SIG-M5 (cell line): ENCODE measurements at places on chromosomes 4 and X.

DNA sequence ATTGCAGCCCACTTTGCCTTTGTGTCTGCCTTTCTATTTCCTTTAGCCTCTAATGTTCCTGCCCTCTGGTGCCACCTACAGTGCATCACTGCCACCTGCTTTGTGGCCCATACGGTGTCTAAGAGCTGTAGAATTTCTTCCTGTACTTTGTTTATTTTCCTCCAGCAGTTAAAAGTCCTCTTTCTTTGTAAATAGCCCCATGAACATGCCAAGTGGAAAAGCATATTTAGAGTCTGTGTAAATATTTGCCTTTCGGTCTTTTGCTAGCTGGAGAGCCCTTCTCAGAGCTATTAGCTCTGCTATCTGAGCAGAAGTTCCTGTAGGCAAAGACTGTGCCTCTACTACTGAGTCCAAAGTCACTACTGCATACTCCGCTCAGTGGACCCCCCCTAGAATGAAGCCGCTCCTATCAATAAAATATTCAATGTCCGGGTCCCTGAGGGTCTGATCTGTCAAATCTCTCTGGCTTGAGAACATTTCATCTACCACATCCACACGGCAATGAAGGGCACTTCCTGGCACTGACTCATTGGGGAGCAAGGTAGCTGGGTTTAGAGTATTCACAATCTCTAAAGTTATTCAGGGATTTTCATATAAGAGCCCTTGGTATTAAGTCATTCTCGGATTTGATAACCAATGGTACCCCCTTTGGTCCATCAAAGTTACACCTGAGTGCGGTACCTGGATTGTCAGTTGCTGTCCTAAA is 36.3 kb downstream of the SULT1E1 start:
- DNase-seq: no peak

- DNase-seq: no peak
These were observed 18.7 kb upstream of the CDKL5 start for GRCh38 chrX:18406531-18407266.

- DNase-seq: no peak
These were observed 584.3 kb upstream of the SMIM31 start for GRCh38 chr4:164169591-164169990.

GRCh38 chr4:40309250-40309774 is 25.8 kb upstream of the CHRNA9 start:
- DNase-seq: no peak

DNA sequence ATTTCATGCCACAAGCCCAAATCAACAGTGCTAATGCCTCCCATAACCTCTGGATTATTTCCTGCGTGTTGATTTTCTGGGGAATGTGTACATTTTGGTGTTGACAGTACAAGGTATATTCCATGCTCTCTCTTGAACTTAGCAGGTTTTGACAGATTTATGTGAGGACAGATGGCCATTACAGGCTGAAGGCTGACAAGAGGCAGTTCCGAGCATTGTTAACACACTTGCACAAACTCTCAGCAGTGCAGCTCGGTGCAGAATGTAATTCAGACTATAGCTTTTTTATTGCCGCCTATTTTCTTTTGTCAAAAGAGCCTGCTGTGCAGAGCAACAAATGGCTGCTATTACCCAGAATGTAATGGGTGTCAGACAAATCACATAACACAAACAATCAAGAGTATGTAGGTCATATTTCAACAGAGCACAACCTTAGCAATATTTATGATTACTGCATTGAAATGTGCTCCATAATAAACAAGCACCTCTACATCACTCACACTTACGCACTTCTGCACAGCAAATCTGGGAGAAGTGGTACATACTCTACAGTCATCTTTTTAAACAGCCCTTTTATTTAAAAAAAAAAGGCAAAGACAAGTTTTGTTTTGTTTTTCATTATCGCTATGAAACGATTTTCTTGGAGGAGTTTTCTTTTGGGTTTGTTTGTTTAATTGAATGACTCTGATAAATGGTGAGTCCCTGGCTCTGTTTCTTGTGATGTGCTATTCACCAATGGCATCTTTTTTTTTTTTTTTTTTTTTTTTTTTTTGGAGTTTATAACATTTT is 71.6 kb downstream of the PPARGC1A start:
- DNase-seq: no peak

- no peak for DNase-seq
These were observed 333.8 kb upstream of the PCDH7 start for GRCh38 chr4:30386266-30386895.

DNA sequence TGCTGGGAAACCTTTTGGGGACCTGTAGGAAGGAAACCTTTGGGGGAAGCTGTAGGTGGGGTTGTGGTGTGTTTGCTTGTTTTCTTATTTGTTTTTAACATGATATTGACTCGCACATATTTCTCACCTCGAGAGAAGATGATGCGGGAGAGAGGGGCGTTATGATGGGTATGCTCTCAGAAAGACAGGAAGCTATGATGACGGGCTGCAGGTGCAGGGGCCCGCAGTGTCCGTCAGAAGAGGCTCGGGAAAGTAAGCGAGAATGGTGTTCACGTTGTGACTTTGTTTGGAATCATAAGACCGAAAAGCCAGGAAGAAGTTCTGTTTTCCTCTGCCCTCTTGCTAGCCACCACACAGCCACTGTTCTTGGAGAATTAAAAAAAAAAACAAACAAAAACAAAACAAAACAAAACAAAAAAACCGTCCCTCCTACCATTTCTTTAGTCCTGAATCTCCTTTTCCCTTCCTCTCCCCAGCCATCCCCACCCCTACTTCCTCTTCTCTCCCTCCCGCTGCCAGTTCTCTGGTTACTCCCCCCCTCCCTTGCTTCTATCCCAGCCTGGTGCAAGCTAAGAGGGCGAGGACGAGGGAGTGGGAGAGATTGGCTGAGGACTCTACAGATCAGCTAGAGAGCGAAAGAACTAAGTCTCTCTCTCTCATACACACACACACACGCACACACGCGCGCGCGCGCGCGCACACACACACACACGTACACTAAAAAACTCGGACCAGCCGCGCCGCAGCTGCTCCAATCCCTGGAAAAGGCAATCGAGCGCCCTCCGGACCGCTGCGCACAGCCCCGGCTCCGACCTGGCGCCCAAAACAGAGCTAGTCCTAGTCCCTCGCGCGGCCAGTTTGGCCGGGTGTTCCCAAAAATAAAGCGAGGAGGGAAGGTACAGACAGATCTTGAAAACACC is at the start of gene BMP3:
TSS of gene BMP3 (plus strand) at position 648 of the 920 bp plus-strand sequence. CDS start 577 bp downstream, outside the sequence.
- no peak for DNase-seq

GRCh38 chr4:12912896-12913418 is 571.2 kb downstream of the RAB28 start:
- DNase-seq: no peak

- no peak for DNase-seq
These were observed 1703.7 kb upstream of the AGA start for GRCh38 chr4:179145746-179146525.

DNA sequence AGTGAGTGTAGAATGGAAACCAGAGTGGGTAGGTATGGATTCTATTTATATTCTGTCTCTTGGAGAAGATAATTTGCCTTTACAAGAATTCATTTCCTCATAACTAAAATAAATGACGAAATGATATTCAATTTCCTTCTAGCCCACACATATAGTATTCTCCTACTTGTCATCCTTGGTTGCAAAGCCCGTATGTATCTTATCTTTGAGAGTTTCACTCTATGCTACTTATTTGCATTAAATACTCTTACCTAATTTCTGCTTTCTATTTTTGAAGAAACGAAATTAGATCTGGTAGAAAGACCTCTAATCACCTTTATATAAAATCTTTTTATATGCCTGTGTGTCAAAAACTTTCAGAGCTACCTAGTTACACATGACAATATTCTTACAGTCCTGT is 457.7 kb downstream of the NKX6-1 start:
- DNase-seq: no peak

GRCh38 chr4:6777636-6778281 is 4.8 kb upstream of the KIAA0232 start:
- no peak for DNase-seq

- no peak for DNase-seq
These were observed 40.4 kb downstream of the GPC4 start for GRCh38 chrX:133374874-133375387.

DNA sequence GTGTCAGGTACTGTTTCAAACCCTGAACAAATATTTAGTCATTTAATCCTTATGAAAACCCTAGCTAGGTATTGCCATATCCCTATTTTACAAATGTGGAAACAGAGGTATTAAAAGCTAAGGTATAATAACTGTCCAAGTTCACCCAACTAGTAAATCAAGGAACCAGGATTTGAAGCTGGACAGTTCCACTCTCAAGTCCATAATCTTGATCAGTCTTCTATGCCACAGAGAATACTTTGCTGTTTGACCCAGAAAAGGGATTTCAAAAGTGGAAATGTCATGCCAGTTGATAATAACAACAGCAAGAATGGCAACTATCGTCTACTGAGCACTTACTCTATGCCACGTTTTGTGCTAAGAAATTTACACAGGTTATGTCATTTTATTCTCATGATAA is 90.4 kb upstream of the KIT start:
- DNase-seq: no peak

DNA sequence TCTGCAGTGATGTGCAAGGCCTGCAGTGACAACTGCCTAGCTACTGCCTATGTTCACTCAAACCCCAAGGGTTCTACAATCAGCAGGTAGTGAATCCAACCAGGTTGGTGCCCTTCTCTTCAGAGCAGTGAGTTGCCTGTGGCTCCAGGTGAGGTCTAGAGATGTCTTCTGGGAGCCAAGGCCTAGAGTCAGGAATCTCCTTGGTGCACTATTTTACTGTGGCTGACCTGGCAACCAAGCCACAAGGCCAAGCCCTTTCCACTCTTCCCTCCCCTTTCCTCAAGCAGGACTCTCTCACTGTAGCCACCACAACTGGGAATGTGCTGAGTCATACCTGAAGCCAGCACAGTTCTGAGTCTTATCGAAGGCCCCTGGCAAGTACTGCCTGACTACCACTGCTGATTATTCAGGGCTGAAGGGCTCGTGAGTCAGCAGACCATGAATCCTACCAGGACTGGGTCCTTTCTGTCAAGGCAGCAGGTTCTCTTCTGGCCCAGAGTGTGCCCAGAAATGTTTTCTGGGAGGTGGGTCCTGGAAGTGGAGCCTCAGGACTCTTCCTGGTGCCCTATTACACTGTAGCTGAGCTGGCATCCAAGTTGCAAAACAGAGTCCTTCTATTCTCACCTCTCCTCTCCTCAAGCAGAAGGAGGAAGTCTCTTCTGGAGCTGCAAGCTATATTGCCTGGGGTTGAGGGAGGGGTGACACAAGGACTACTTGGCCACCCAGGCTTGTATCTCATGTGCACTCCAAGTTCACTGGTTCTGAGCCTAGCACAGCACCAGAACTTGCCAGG is 111.6 kb downstream of the BTC start:
- no peak for DNase-seq

GRCh38 chrX:26007462-26007861 is 130.7 kb upstream of the MAGEB18 start:
- DNase-seq: no peak

DNA sequence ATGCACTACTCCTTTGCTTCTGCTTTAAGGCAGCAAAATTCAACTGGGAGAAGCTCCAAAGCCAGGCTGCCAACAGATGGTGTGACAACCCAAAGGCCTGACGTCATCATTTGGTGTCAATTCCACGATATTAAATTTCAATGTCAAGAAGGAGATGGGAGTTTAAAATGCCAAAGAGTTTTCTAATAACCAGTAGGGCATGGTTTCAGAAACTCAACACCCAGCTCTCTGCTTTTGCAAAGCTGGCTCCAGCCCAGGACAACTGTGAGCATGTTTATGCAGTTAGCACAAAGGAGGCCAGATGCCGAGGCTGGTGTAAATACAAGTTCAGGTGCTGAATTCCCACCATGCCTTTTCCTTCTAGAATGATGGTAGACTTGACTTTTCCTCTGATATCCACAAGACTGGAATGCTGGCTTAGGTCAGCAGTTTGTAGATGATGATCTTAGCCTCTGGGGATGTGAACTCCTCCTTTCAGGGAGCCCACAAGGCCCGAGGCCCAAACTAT is 67.3 kb downstream of the AFAP1 start:
- no peak for DNase-seq

- DNase-seq: no peak
These were observed 60.0 kb upstream of the RAPGEF2 start for GRCh38 chr4:159042868-159043267.

GRCh38 chr4:3401436-3402171 is 40.2 kb upstream of the HGFAC start:
- no peak for DNase-seq

DNA sequence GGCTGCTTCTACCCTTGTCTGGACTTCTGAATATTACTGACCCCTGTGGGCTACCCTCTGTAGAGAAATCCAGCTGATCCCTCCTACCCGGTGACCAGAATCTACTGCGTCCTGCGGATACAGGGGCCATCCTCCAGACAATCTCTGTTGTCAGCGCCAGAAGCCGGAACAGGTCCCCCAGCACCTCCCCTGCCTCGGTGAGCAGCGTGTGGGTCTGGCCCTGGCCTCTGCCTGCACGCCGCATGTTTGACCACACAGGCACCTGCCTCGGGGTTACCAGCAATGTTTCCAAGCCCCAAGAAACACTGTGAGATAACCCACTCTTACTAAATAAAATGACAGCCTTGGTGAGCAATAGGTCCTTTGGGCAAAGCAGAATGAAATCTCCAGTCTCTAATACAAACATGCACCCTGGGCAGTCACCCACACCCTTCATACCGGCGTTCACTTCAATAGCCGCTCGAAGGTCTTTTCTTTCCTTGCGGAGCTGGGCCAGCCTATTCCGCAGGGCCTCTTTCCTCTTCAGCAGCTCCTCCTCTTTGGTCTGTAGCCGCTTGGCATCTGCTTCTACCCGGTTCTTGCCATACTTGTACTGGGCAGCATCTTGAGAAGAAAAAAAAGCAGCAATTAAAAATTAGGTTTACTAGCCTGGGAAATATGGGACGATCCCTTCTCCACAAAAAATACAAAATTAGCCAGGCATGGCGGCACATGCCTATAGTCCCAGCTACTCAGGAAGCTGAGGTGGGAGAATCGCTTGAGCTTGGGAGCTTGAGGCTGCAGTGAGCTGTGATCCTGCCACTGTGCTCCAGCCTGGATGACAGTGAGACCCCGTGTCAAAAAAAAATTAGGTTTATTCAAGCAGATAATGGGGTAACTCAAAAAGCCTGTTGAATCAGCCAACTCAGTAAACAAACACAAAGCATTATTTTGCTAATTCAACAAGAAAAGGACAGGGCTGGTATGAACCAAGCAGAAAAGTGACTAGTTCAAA is 165.1 kb downstream of the AFAP1 start:
- DNase-seq: no peak

GRCh38 chr4:133969202-133969848 is 232.3 kb downstream of the PABPC4L start:
- DNase-seq: no peak

- no peak for DNase-seq
These were observed 203.2 kb downstream of the HTR2C start for GRCh38 chrX:114787061-114787460.

DNA sequence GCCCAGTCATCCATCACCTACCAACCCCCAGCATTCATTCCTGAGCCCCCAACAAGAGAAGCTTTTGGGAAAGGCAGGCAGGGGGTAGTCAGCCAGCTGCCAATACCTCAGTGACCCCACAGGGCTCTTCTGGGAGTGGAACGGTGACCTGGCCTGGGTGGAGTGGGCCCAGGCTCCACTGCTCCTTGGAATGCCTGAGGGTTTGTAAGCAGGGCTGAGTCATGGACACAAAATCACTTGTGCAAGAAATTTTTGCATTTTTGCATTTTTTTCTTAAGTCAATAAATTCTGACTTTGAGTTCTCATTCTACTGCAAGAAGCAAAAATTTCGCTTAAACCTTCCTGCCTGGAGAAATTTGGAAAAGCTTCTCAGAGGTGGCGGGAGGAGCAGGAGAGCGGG is 18.5 kb downstream of the SORCS2 start:
- DNase-seq: no peak
